ENCODE measurements at places on chromosomes 2 and 18.

DNA sequence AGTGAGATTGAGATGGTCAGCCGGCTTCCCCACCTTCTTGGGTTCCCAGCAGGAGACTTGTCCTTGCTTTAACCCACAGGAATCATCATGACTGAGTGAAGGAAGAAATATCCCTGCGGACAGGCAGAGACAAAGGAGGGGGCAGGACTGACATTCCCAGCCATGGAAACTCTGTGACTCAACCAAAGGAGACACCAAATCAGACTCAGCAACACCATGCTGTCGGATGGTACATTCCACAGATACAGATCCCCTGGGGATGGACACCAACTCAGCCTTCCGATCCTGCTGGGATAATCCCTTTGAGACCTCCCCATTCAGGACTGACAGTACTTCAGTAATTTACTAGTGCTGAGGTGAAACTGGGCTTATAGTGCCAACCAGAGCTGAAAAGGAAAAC lies 518.3 kb downstream of the XIRP2 start:
- no peak for DNase-seq

- DNase-seq: no peak
Measured at GRCh38 chr2:24101992-24102391, 17.4 kb upstream of the TP53I3 start.

- DNase-seq: no peak
Measured at GRCh38 chr2:215280326-215280725, 31.5 kb upstream of the ATIC start.

- DNase-seq: no peak
Measured at GRCh38 chr2:232349946-232350635, 28.5 kb upstream of the ALPP start.

DNA sequence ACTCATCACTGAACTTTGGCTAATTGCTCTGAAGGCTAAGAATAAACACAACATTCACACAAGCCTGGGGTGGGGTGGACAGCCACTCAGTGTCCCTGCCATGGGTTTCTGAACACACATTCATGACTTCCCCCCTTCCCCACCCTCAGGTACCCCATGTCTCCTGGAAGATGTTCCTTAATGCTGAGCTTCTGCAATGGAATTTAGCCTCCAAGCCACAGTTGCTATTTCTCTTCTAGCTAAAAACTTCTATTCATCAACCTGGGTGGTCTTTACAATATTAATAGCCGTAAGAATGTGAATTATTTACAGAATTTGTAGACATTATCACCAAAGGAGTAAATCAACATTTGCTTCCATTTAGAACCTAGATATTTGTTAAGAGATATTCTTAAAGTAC lies 175.1 kb downstream of the ACKR3 start:
- no peak for DNase-seq

DNA sequence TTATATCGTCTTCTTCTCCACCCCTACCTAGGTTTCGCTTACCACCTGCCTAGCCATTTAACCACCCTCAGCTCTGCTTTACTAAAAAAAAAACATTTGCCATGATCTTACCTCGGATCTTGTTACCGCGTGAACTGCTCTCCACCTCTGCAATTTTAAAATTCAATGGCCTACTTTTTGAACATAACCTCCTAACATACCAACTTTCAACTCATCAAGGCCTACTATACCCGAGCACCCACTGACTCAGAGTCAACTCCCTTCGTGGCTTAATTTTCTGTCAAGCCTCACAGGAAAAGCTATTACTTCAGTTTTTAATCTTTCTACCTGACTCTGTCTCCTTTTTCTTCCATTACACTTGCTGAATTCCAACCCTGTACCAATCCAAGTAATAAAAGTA lies 55.7 kb downstream of the ATAD2B start:
- DNase-seq: no peak

DNA sequence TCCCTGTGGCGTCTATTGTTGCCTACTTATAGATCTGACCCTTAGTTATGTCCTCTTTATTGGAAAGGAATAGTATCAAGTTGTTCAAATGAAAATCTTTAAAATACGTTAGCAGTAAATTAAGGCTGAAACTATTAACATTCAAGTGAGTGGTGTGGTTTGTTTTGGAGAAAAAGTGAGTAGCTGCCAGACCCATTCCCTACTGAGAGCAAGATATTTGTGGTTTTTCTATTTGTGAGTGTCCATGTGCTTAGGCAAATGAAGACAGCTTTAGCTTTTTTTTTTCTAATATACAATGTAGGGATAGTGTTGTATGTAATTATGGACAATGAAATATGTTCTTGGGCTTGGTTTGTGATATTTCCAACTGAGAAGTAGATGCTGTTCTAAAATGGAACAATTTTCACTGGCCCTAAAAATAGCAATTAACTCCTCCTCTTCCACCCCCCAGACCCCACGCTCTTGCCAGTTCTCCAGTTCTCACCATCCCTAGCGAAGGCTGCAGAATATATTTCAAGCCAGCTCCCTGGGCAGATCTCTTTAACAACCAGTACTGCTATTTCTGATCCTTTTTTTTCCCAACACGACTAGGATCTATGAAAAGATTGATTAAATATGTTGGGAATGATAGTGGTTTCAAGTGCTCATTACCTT lies 83.1 kb downstream of the CCDC85A start:
- no peak for DNase-seq

DNA sequence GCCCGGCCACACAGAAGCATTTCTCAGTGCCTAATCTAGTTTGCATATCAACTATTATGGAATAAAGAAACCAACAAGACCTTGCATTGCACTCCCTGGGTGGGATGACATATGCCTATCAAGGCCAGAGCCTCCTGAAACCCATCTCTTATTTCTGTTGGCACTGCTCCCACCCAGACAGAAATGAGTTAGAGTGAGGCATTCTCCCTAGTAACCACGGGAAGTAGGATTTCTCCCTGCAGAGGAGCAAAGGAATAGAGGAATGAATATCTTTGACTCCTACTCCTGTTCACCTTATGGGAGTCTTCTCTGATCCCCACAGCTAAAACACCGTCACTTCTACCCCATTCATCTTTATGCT lies 24.2 kb upstream of the SCYGR1 start:
- DNase-seq: no peak

DNA sequence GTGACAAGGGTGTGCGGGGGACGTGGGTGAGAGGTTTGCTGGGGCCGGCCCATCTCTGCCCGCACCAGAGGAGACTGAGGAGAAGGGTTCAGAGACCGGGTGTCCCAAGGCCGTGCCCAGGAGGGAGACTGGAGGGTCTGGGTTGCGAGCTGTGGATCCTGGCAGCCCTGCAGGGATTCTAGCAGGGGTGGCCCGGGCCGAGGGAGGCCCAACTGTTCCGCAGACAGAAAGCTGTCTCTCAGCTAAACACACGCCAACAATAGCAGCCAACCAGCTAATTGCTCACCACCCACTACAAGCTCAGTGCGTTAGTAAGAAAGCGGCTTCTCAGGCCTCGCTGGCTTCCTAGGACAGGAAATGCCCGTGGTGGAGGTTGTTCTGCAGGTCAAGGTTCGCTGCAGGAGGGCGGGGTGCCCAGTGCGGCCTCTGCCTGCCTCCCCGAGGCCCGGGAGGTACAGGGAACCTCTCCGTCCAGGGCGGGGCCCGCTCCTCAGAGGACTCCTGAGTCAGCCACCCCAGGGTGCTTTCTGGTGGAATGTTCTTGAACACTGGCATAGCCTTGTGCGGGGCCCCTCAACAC lies 282.0 kb upstream of the PXDN start:
- no peak for DNase-seq

- DNase-seq: no peak
Measured at GRCh38 chr2:120326066-120326465, 19.9 kb upstream of the INHBB start.

DNA sequence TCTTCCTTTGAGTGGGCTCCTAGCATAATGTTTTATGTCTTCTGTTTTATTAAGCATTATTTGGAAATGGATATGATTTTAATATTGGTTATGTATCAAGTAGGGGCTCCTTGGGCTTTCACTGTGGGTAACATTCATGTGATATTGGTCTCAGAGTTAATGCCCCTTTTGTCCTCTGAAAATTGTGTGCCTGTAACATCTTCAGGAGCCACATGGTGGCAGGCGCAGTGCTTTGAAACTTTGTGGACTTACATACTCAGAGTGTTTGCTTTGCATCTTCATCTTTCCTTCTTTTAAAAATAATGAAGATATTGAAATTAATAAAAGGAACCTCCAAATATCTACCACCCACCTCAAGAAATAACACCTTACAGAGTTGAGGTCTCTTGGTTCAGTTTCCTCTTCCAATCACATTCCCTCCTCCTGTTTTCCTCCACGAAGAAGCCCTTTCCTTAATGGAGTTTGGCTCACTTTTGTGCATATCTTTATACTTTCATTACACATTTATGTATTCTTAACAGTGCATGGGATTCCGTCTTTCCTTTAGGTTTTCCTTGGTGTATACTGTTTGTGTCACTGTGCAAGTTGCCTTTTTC lies 73.5 kb downstream of the LIMS1 start:
- DNase-seq: no peak

DNA sequence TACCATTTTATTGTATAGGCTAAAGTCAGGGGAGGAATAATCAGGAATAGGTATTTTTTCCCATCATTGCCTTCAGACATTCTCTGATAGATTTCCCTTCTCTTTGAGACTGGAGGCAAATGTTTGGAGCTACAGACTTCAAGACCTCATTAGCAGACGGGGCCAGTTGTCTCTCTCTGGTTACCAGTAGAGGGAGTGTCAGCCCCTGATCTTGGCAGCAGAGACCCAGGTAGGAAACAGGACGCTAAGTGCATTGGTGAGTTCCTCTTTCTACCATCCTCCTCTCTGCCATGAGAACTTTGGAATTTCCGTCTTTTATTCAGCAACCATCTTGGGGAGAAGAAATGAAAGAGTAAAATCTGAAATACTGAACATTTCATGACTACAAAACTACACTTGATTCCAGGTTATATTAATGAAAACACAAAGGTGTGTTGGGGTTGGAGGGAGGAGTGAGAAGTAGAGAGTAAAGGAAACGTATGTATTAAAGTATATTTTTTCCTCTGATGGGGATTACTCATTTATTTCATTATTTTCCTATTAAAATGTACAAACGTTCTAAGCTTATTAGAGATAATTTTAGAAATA lies 186.2 kb upstream of the GCFC2 start:
- peak; percentile 47 for DNase-seq

- DNase-seq: peak; percentile 98
Measured at GRCh38 chr2:131016826-131017741, 76.2 kb downstream of the FAM168B start.

GRCh38 chr18:57901825-57902589 lies 98.9 kb upstream of the ATP8B1 start:
- peak; percentile 73 for DNase-seq

GRCh38 chr2:159867567-159868361 lies 69.8 kb upstream of the CD302 start:
- no peak for DNase-seq

DNA sequence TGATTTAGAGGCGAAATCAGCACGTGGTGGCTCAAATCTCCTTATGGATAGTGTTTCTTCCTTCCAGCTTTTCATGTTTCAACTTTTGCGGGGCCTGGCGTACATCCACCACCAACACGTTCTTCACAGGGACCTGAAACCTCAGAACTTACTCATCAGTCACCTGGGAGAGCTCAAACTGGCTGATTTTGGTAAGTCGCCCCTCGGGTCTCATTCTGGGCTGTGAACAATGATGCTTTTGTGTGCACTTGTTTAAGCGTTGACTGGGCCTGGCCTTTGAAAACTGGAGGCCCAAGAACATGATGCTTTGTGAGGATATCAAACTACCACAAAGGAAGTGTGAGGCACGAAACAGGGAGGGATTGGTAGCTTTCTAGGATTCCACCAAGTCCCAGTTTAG lies 27.4 kb downstream of the CDK15 start:
- no peak for DNase-seq

DNA sequence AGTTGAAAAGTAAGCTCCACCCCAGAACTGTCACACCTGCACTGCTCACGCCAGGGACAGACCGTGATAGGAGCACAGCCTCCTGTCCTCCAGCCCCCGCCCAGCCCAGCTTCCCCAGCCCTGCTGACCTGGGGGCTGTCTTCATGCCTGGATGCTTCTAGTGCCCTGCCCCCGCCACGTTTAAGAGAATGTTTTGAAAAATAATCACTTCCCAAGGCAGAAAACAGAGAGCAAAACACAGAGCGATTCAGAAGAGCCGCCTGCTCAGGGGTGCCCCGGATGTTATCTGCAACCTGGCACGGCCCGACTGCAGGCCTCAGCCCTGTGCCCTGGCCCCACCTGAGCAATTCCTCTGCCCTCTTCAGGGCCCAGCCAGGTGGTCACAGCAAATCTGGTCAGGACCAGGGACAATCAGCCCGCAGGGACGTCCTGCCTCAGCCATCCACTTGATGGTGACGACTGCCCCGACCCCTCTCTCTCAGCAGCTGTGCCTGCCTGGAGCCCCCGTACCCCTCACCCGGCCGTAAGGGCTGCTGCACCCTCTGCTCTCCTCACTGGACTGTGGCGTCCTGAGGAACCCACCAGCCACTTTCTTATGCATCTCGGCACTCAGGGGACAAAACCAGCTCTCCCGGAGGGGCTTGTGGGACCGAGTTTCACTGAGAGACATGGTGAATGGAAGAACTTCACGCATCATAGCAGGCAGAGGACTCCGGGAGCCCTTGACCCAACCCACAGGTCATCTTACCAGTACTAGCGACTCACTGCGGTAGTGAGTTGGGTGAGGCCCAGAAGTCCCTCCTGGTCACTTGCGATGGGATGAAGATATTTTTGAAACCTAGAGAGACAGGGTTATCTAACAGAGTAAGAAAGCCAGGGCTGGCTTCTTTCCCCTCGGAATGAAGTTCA lies 30.2 kb downstream of the ADI1 start:
- no peak for DNase-seq

DNA sequence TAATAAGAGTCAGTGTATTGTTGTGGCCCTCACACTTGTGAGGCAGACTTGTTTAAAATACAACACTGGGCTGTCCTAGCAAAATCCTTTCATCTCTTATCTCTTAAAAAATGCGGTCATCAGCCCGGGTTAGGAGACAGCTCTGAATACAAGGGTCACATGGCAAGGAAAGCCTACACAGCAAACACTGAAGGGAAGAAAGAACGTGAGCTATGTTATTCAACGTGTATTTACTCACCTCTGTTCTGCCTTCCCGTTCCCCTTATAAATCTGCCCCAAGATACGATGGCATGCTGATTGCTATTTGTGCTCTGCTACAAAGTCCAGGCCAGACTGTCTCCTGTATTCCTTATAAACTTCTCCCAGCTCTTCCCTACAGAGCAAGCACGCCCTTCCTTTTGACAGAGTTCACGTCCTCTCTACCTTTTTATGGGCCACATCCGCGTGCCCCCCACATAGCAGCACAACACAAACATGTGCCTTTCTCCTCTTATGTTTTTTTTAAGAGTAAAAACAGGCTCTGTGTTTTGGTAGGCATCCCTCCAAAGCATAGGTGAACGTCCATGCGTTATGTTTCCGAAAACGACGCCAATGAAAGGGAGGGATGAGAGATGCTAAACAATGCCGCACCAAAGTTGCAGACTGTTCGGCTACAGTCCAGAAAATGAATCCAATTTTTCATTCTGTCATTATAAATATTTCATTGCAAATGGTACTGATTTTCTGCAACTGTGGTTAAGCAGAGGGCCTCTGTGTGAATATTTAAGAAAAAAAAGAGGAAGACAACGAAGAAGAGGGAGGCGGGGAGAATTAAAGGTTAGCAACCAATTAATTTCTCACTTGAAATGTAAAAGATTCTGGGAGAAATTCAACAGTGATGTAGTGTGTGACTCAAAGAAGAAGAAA lies 274.7 kb downstream of the ZNF521 start:
- no peak for DNase-seq

GRCh38 chr2:227191367-227191766 lies 26.9 kb downstream of the COL4A3 start:
- DNase-seq: no peak

Data from RWPE1 (cell line).